SHP77 (cell line): ENCODE measurements at places on chromosomes 2 and 18.
A peak's percentile ranks its signal among the peaks of the same experiment; 100 is the strongest.

DNA sequence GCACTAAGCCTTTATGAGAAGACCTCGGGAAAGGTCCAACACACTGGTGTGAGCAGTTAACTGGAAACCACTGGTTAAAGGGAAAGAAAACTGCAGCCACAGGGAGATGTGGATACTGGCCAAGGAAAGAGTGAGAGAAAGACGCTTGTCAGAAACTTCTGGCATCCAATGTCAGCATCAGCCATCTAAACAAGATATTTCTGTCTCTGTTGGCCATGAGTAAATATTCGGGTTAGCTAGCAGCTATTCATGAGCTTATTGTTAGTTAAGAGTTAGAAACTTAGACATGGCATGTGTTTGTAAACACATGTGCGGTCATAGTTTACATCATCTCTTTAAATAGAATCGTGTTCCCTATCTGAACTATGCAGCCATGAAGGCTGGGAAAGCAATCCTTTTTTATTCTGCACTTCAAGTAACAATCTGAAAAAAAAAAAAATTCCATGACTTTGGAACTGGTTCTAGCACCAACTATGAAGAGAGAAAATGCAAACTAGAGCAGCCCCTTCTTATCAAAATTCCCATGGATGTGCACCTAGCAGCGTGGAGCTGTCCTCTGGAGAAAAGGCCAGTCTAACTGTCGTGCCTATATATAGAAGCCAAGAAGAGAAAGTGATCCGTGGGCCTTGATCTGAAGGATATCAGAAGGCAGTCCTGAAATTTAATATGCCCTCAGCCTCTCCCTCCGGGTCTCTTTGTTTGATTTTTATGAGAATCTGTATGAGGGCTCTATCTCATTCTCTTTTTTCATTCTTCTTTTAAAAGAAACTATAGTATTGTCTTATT lies 84.0 kb upstream of the RFX8 start:
- no peak for DNase-seq

GRCh38 chr2:200373973-200374416 lies 67.5 kb downstream of the SPATS2L start:
- no peak for DNase-seq

DNA sequence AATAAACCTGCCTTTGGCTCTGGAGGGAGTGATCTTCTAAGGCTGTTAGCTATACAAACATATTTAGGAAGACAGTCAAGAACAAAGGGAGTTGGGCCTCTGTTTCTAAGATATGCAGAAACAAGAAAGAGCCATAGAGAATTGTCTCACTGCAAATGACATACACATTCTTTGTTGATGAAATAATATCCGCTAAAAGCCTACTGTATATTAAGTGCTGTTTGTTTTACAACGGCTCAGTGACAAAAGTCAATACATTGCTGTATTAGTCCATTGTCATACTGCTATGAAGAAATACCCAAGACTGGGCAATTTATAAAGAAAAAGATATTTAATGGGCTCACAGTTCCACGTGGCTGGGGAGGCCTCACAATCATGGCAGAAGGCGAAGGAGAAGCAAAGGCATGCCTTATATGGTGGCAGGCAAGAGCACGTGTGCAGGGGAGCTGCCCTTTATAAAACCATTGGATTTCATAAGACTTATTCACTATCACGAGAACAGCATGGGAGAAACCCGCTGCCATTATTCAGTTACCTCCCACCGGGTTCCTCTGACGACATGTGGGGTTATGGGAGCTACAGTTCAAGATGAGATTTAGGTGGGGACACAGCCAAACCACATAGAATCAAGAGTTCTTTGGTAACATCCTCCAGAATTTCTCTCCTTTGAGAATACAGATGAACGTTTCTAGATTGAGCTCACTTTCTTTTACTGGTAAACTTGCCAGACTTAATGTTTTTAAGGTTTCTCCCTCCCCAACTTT lies 157.8 kb downstream of the PIK3C3 start:
- no peak for DNase-seq

GRCh38 chr18:57585421-57585820 lies 1.1 kb downstream of the FECH start:
- no peak for DNase-seq

DNA sequence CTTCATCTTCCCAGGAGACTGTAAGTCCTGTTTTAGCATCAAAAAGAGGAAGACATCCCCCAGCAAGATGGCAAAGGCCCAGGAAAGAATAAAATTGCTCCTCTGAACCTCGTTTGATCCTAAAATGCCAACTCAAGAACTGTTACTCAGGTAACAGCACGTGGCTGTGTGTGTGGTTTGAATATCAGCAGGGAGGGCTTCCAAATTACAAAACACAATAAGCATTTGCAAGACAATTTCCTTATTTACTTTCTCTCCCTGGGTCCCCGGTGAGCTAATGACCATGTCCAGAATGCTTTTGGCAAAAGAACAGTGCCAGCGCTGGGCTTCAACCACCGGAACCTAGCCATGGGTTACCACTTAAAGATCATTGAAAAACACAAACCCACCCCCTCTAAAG lies 163.6 kb downstream of the C1D start:
- DNase-seq = no peak

- no peak for DNase-seq
Measured at GRCh38 chr2:238570391-238570790, 143.7 kb downstream of the ASB1 start.

- DNase-seq = no peak
Measured at GRCh38 chr2:145245268-145245870, 725.5 kb upstream of the ZEB2 start.

- DNase-seq = no peak
Measured at GRCh38 chr2:80365762-80366161, 61.2 kb upstream of the LRRTM1 start.

GRCh38 chr2:3604991-3605961 lies 10.4 kb downstream of the COLEC11 start:
- DNase-seq = peak; percentile 93

DNA sequence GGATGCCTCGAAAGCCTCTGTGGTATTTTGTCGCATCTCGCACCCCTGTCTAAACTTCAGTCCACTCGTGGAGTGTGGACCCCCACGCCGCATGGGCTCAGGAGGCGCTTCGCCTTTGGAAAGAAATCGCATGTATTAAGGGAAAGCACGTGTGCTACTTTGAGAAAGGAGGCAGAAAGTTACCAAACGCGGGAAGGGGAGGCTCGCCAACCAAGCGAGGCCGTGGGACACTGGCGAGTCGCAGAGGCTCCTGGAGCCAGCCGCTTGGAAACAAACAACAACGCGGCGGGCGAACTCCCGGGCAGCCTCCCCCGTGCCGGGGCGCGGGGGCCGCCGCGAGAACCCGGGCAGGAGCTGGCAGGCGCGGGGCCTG lies 455 bp upstream of the AGAP1 start:
- no peak for DNase-seq

- DNase-seq = no peak
Measured at GRCh38 chr18:48013162-48013561, 82.7 kb upstream of the SMAD2 start.

GRCh38 chr18:39274535-39274934 lies 1708.9 kb upstream of the CELF4 start:
- no peak for DNase-seq

- no peak for DNase-seq
Measured at GRCh38 chr18:62521593-62521992, 1.2 kb upstream of the ZCCHC2 start.

- peak; percentile 49 for DNase-seq
Measured at GRCh38 chr2:70946832-70947442, 11.2 kb downstream of the ATP6V1B1 start.

DNA sequence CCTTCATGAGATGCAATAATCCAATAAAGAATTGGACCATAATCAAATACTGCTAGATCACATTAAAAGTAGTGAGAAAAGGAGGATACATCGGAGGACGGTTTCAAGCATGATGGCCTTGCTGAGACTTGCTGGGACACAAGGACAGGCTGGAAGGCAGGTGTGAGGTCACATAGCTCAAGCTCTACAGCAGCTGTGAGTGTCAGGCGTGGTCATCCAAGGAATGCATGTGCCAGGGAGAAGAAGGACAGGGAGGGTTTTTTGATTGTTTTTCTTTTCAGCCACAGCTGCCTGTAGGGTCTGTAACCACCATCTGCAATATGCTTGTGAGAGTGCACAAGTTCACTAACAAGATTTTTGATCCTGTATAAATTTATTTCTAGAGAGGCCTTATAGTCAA lies 57.6 kb downstream of the BMP10 start:
- DNase-seq = no peak

- no peak for DNase-seq
Measured at GRCh38 chr2:42176992-42177738, 8.0 kb downstream of the EML4 start.
